Stimulated activated CD8-positive, alpha-beta memory T cell treated with anti-CD3 and anti-CD28 coated beads, Interleukin-7, amount 100 ng/mL, for 1 hour (primary cell): ENCODE measurements at places on chromosomes 3 and 15.
A peak's percentile ranks its signal among the peaks of the same experiment; 100 is the strongest.

DNA sequence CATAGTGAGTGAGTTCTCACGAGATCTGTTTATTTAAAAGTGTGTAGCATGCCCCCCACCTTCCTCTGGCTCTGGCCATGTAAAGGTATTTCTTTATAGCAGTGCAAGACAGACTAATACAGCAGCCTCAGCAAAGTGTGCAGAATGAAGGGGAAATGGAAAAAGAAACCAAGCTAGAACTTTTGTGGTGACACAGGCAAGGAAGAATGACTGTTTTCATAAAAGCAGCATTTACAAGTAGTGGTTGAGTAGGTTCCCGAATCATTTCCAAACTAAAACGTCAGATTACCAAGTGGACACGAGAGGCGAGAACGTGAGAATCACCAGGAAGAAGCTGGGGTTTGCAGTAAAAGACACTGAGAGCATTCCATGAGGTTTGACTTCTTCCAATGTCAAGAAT is 100.2 kb upstream of the AKAP13 start:
- no peak for DNase-seq

DNA sequence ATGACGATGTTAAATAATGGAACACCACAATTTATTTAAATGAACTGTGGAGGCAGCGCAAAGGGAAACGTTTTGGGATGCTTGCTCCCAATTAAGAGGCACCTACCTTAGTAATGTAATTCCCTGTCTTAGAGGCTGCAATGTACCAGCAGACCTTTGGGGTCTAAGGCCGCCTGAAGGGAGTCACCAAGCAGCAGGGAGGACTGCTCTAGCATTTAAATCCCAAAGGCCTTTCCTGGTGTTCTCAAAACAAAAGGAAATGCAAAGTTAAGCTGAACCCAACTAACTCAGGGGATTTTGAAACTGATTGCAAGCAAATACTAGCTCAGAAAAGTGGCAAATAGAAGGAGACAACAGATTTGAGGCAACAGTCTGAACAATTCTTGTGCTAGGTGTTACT is 510.8 kb downstream of the GABRG3 start:
- no peak for DNase-seq

GRCh38 chr3:48634661-48635221 is 520 bp downstream of the SLC26A6 start:
- no peak for DNase-seq

DNA sequence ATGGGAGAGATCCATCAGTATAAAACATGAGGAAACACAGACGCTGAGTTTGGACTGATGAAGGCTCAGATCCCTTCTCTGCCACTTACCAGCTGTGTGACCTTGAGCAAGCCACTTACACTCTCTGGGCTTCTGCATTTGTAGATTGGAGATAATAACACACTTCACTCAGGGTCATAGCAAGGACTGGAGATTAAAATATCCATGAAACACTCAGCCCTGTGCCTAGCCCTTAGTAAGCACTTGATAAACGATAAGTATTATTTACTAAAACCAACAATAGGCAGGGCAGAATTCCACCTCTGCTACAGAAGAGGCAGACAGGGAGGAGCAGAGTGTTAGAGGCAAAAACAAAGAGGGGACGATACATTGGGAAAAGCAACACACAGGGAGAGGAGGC is 420.5 kb upstream of the WNT5A start:
- no peak for DNase-seq

- DNase-seq = no peak
These were observed 521.9 kb upstream of the NAALADL2 start for GRCh38 chr3:174337227-174337626.

- DNase-seq = no peak
These were observed 26.6 kb downstream of the RNU5B-1 start for GRCh38 chr15:65330934-65331645.

- no peak for DNase-seq
These were observed 131.9 kb upstream of the MEF2A start for GRCh38 chr15:99433757-99434450.

- peak; percentile 49 for DNase-seq
These were observed 683 bp upstream of the UNC45A start for GRCh38 chr15:90934256-90934948.

DNA sequence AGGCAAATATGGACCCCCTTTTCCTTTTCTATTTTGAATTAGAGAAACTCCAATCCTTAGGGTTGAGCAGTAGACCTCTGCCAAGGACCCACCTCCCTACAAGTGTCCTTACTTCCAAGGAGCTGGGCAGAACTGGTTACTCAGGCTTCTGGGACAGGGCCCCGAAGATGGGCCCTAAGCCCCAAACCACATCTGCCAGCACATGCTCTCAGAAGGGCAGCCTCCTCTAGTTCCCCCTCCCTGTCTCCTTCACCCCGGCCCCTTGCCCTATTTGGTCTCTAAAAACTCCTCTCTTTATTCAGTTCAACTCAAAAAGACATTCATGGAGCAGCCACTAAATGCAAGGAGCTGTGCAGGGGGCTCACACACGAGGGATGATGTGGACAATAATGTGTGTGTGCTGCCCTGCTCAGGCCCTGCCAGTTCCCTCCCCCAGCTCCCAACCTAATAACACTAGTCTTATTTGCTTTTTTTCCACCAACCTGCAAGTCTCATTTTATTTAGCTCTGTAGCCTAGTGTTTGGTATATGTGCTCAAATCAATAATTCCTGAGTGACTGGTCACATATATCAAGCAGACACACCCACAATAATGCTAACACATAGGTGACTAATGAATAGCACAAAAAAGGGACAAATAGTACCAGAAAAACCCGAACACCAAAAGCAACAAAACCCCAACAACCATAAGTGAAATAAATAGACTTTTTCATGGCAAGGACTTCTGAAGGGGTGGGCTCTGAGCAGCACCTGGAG is 12.2 kb downstream of the ZDHHC3 start:
- no peak for DNase-seq

- no peak for DNase-seq
These were observed 47.2 kb downstream of the MCF2L2 start for GRCh38 chr3:183381179-183381578.

DNA sequence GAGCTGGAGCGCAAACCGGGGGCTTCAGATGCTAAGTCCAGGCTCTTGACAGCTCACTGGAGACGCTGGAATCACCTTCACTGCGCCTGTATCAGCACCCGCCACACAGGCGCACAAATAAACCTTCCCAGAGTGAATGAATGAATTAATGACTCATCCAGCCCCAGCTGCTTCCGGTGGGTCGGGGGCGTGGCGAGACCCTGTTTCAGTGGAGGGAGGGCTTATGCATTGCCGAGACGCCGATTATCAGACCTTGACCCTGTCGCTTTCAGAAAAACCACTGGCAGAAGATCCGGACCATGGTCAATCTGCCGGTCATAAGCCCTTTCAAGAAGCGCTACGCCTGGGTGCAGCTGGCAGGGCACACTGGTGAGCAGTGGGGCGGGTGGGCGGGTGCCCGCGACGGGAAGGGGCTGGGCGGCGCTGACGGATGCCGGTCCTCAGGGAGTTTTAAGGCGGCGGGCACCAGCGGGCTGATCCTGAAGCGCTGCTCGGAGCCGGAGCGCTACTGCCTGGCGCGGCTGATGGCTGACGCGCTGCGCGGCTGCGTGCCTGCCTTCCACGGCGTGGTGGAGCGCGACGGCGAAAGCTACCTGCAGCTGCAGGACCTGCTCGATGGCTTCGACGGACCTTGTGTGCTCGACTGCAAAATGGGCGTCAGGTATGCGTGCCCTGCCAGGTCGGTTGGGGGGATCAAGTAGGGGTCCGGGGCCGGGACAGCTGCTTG is 7.7 kb downstream of the ITPKA start:
- no peak for DNase-seq

DNA sequence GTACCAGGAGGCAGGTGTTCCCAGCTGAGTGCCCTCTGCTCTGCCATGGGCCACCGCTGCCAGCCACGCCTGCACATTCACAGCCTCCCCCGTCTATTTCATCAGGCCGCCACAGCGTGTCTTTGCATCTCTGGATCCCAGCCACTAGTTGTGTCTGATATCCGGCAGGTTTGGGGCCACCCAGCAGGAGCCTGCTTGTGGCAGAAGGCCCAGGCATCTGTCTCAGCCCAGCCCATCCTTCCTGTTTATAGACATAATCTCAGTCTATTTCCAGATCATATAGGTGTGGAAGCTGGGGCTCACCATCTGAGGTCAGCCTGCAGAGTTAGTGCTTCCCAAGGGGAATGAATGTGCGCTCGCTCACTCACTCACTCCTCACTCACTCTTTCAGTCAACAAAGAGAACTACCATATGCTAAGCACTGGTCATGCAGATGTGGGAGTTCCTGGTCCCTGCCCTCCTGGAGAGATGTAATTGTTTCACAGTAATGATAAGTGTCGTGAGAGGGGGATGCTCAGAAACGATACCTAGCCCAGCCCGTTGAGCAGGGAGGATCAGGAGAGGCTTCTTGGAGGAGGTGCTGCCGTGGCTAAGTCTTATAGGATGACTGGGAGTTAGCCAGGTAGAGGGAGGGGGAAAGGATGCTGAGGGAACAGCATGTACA is 60.6 kb downstream of the FGD5 start:
- no peak for DNase-seq

DNA sequence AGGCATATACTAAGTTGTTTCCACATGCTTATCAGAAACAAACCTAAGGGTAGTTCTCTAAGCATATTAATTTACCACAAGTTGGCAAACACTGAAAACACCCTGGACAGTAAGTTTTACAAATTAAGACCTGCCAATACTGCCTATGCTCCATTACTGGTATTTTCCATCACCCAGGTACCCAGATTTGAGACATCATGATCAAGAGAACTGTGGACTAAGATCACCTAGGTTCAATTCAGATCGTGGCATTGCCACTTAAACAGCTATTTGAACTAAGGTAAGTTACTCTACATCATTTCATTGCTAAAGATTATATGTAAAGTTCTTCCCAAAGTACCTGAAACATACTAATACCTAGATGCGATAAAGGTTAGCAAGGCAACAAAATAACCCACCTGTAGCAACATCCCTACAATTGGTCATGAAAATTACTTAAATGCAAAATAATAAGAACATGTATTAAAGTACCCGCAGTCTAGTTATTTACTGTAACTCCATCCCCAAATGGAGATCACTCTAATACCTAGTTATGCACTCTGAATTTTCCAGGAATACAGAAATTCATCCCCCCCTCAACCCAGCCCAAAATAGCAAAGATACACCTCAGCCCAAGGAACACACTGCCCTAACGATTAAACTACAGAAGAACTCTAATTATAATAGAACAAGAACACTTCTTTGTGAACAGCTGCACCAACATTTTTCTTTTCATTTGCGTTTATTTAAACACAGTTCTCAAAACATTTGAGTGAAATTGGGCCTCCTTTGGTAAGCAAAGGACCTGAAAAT is 21.6 kb downstream of the TRA2B start:
- no peak for DNase-seq

DNA sequence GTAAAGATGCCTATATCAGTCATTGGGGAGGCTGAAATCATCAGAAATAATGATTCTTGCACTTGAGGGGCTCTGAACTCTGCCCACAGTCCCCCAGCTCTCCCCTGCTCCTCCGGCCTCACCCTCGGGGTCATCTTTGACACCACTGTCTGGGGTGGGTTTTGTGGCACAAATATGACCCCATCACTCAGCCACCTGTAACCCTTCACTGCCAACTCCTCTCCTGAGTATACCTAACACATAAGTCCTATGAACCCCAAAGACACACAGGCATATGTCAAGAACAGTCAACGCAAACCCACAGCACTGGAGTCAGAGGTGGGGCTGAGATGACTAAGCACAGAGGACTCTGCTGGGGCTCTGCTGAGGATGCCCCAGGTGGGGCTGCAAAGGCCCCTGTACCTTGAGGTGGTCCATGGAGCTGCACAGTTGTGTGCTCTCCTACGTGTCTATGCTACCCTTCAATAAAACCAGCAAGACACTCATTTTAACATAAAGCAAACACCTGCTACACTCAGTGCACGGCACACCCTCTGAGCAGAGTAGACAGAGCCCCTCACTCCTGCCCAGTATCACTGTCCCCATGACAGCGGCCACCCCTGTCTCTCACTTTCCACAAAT is 29.9 kb downstream of the SLC41A3 start:
- DNase-seq = no peak

DNA sequence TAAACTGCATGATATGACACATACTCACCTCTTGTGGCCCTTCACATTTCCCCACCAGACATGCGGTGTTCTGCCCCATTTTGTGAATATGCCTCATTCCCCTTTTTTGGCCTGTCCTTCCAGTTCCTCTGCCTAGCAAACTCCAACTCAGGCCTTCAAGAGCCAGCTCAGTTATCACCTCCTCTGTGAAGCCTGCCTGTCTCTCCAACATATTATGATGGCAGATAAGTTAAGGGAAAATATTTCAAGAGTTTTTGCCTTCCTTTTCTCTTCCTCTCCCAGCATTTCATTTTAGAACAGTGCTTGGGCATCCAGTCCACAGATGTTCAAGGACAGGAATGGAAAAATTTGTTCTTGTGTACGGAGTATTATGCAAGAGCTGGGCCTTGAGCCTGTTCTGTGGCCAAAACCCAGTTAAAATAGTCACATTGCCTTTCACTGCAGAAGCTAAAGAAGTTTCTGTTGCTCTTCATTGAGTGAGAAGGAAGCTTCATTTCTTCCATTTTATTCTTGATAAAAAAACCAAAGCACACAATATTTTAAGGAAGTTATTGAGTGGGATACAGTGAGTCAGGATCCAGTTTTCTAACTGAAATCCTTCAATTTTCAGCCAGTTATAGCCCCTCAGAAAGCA is 192.0 kb downstream of the GHSR start:
- DNase-seq = no peak

DNA sequence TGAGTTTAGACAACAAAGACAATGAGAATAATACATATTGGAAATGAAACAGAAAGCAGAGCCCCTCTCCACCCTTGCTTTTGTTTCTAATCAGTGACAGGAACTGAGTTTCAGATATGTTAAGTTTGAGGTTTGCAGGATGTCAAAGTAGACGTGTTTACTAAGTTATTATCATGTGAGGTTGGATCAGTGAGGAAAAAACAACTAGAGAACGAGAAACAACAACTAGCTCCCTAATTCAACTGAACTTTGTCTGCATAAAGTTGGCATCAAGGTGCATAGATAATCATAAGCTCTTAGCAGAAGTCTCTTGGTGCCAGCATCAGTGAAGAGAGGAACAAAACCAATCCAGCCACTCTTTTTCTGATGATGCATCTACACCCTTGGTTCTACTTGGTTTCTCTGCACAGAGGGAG is 491.1 kb upstream of the NR2F2 start:
- DNase-seq = no peak

GRCh38 chr3:34296796-34297195 is 498.4 kb downstream of the PDCD6IP start:
- DNase-seq = no peak
